ENCODE measurements at places on chromosomes 2 and 18.

DNA sequence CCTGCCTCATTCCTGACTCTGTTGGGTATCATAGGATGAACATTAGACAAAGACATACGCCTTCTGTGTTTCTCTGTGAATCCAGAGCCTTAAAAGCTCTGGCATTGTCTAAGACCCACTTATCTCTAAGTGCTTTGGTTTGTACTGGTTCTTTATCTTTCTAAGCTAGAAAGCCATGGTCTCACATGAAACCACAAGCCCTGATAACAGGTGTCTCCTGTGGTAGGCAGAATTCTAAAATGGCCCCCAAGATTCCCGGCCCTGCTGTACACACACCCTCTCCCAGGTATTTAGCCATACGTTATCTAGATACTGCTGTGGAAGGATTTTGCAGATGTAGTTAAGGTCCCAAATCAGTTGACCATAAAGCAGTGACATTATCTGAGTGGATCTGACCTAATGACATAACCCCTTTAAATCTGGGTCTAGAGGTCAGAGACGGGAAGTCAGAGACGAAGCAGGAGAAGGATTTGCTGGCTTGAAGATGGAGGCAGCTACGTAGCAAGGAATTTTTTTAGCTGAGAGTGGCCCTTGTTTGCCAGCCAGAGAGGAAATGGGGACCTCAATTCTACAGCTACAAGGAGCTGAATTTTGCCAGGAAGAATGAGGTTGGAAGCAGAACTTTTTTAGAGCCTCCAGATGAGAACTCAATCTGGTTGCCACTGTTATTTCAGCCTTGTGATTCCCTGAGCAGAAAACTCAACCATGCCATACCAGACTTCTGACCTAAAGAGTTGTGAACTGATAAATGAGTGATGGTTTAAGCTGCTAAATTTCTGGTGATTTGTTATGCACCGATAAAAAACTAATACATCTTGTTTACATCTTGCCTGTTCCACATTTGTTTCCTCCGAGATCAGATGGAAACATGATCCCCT lies 186.7 kb downstream of the CAMKMT start:
- DNase-seq, result no peak

- no peak for DNase-seq
These were observed 180.3 kb upstream of the TCF4 start for GRCh38 chr18:55768255-55768654.

- peak; percentile 46 for DNase-seq
These were observed 30.6 kb upstream of the RND3 start for GRCh38 chr2:150517951-150518680.

DNA sequence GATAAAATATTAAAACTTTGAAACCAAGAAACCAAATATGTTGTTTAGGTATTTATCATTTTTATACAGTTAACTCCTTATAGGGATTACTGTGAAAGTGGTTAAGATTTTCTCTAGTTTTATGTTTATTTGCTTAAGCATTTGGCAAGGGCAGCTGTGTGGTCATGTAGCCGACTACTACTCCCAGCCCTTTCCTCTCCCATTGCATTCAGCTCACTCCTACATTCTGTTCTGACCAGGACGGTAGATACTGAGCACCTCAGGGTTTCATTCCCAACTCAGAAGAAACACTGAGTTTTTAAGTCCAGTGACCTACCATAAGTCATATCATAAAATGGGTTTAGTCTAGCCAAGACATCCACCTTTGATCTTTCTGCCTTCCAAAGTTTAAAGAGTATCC lies 19.8 kb downstream of the FZD5 start:
- peak; percentile 52 for DNase-seq

DNA sequence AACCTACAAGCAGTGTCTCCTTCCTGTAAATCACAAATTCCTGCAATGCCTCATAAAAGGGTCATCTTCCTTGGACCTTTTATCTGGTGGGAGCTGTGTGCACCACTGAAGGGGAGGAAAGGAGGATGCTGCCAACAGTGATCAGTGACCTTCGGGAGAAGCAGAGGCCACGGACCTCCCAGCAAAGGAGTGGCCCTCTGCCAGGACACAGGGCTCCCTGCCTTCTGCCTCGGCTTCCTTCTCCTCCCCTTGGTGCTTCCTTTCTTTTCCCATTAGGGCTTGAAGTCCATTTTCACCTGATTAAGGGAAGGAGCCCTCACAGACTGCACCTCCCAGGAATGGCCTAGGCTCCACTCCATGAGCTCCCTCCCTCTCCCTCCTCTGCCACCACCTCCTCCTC lies 85.3 kb upstream of the ITGA6 start:
- no peak for DNase-seq

DNA sequence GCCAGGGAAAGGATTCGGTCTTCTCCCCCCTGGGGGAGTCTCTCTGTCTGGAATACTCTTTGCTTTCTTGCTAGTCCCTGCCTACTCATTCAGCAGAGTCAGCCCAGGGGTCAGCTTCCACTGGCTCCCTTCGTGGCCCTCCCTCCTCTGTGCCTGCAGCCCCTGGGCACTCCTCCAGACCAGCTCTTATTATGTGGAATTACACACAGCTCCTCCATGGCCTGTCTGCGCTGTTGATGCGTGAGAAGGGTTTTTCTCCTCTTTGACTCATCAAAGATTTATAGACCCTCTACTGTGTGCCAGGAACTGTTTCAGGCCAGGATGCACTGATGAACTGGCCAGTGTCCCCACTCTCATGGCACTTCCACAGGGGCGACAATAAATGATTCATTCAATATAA lies 44.4 kb downstream of the ST8SIA5 start:
- peak; percentile 88 for DNase-seq

GRCh38 chr18:59787998-59788790 lies 91.0 kb upstream of the CCBE1 start:
- peak; percentile 74 for DNase-seq

DNA sequence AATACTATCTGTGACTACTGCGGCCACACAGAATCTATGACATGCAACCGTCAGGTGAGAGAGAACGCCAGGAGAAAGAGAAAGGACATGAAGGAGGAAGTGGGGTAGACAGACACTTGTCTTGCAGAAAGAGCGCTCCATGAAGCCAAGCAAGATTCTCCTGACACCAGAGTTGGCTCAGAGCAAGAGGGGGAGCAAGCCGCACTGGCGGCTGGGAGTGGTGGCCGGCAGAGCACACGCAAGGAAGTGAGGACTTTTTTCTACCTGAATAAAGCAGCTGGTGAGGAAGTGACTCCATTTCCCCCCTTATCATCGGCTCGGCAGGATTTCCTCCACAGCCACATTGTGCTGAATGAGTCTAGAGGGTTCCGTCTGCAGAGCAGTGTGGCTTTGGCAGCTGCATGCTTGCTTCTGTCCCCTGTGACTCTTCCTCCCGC lies 181.6 kb downstream of the BCL2 start:
- DNase-seq, result no peak

DNA sequence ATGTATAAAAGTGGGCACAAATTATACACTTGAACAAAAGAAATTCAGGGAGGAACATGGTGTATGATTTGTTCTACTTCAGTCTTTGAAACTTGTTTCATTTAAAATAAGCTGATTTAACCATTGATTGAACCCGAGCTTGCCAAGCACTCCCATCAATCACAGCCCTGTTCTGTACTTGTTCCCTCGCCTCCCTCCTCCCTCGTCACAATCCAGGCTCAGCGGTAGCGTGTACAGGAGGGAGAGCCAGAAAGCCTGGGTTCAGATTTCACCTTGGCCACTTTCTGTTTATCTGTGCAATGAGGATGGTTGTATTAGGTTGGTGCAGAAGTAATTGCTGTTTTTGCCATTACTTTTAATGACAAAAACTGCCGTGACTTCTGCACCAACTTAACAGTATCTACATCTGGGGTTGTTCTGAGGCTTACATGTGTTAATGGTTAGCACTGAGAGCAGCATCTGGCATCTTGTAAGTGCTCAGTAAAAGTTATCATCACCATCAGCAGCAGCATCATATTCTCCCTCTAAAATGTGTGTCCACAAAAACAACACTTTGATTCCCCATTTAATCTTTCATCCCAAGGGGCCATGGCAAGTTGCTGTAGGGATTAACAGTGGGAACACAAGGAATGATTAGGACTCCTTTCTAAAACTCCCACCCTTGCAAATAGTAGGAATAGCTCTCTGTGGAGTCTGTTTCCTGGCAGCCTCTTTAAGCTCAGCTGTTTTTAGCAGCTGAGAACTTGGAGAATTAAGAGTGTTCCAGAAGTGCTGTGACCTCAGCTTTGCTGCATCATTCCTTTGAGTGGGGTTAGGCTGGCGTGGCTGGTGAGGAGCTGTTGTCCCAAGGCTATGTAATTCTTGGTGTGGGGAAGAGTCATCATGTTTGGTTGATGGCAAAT lies 4.7 kb downstream of the DPYSL5 start:
- DNase-seq, result peak; percentile 20

DNA sequence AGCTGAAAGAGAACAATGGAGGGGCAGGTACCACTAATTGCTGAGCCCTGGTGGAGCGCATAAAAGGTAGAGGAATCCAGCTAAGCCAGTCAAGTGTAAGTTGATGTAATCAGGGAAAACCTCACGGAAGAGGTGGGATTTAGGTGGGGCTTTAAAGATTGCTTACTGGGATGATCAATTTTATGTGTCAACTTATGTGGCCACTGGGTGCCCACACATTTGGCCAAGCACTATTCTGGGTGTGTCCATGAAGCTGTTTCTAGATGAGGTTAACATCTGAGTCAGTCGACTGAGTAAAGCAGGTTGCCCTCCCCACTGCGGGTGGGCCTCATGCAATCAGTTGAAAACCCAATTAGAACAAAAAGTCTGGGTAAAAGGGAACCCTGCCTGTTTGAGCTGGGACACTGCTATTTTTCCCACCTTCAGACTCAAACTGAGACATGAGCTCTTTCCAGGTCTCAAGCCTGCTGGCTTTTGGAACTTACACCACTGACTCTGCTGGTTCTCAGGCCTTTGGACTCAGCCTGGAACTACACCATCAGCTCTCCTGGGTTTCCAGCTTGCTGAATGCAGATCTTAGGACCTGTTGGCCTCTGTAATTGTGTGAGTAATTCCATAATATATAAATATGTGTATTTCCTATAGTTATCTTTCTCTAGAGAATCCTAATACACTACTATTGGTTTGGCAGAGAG lies 67.3 kb downstream of the MYO5B start:
- DNase-seq, result no peak

DNA sequence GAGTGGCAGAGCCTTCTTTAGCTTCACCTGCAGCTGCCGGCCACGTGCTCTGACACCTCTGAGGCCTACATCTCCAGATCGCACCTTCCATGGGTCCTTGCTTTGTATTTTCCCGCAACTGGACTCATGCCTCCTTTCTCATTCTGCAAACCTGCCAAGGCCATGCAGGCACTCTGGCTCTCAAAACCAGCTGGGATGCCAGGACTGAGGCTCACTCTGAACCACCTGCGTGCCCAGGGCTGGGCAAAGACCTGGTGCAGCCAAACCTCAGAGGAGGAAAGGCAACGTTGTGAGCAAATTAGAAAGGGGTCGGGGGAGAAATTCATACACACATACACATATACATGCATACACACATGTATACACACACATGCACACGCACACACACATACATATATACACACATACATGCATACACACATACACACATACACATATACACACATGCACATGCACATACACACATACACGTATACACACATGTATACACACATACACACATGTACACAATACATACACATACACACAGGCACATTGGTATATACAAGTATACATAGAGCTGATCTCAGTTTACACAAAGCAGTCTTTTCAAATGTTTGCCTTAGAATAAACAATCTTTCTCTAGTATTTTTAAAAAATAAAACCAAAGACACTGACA lies 125.2 kb downstream of the RTP5 start:
- no peak for DNase-seq

- peak; percentile 66 for DNase-seq
These were observed 519.2 kb upstream of the SPHKAP start for GRCh38 chr2:228700638-228701037.

GRCh38 chr2:172674034-172674967 lies 61.3 kb upstream of the RAPGEF4 start:
- DNase-seq, result peak; percentile 22

DNA sequence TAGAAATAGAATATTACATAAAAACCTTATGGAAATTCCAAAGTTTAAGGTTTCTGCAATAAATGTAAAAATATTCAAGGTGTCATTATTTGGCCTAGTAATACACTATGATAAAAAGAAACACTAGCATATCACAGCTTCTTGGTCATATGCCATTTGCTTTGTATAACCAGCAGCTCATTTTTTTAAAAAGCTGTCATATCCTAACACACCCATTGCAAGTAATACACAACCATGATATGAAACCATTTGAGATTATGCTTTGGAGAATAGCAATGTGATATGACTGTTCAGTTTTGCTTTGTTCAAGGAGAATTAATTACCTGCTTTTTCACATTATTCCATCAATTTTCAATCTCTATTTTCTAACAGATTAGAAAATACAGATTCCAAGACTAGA lies 149.0 kb downstream of the IKZF2 start:
- DNase-seq, result no peak

- no peak for DNase-seq
These were observed 37.5 kb upstream of the ACSL3 start for GRCh38 chr2:222823183-222823930.

DNA sequence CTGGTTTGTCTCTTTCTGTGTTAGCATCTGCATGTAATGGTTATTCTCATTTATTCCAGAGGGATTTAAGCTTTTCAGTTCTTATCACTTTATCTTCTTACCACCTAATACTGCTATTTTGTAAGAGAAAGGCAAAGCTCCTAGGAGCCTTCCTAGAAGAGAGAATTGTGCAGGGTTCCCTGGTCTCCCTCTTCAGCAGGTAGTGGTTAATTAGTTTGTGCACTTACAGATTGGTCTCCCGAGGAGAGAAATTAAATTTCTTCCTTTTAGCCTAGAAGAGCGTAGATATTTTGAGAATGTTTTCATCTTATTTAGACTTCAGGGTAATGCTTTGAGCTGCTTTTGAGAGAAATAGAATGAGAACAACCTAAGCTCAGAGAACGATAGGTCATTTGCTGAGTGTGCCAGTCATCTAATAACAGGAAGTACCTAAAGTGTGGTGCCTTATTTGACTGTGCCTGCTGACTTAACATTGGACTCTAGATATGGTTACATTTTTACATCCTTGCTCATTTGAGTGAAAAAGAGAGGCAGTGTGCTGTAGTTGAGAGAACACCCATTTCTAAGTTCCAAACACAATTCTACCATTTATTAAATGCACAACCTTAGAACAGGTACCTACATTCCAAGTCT lies 651.4 kb downstream of the STK39 start:
- DNase-seq, result no peak

DNA sequence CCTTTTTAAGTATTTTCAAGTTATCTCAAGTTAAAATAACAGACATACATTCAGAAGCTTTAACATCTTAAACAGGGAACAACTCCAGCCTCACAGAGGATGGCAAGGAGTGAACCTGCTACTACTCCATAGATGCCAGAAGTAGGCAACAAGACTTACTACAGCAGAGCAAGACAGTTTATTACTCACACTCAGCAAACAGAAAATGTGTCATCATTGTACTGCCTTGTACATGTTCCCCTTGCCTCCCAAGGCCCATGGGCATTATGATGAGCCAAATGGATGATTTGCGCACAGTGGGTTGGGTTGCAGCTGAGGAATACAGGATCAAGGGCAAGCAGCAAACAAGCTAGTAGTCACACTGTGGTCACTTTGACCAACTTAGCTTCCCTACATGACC lies 80.6 kb upstream of the VRK2 start:
- no peak for DNase-seq

- DNase-seq, result peak; percentile 90
These were observed 1.4 kb upstream of the RNF152 start for GRCh38 chr18:61893971-61894750.

- DNase-seq, result no peak
These were observed 205.2 kb upstream of the CHAC2 start for GRCh38 chr2:53562407-53562806.

- DNase-seq, result no peak
These were observed 339.5 kb upstream of the SLC39A10 start for GRCh38 chr2:195317550-195317949.

- DNase-seq, result no peak
These were observed 124.5 kb downstream of the VAPA start for GRCh38 chr18:10038268-10038667.

Data from astrocyte of the hippocampus (primary cell).